MM.1S (cell line): ENCODE measurements at places on chromosomes 1 and 21.

GRCh38 chr1:209777587-209777986 is 6.8 kb downstream of the C1orf74 start:
- no peak for DNase-seq

- DNase-seq, result no peak
Observed at GRCh38 chr1:5611851-5612250, 380.4 kb downstream of the NPHP4 start.

DNA sequence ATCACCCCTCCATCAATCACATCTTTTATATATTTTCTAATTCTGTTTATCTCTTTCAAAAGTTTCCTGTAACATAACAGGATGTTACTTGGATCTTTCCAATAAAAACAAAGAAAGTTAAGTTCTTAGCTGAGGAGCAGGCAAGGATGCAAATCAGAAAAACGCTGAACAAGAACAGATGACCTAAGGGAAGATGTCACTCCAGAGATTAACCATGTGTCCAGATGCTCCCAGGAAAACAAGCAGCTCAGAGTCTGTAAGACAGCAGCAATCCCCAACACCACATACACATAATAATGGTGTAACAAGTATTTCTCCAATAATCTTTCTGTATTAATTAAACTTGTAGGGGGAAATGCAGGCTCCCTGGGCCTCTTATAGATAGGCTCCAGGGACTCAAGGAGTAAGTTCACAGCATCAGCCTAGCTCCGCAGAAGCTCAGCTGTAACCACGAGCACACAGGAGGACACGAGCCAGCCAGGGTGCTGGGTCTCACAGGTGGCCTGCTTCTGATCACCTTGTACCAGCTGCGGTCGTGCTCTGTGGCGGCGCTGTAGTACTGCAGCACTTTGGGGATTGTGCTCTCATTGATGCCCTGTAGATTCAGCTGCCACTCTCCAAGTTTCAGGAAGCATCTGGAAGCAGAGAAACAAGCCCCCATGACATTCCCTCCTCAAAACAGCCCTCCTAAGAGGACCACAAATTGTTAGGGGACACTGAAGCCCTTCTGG is 33.1 kb upstream of the EXOSC10 start:
- no peak for DNase-seq

GRCh38 chr1:57089855-57090254 is 124.0 kb upstream of the C8B start:
- no peak for DNase-seq

DNA sequence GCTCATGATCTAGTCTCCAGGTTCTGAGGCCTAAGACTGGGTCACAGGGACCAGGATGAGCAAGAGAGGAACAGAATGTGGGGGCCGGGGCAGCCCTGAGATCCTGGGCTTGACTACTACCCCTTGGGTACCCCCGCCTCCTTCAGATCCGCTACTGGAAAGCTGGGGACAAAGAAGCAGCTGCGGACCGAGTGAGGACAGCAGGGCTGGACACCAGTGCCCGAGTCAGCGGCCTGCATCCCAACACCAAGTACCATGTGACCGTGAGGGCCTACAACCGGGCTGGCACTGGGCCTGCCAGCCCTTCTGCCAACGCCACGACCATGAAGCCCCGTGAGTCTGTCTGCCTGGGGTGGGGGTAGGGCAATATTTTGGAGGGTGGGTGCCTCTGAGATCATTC is 12.5 kb downstream of the TMEM81 start:
- DNase-seq, result no peak

GRCh38 chr1:52709016-52709415 is 10.9 kb upstream of the COA7 start:
- DNase-seq, result no peak

- DNase-seq, result no peak
Observed at GRCh38 chr1:40183055-40183710, 22.0 kb downstream of the RLF start.

DNA sequence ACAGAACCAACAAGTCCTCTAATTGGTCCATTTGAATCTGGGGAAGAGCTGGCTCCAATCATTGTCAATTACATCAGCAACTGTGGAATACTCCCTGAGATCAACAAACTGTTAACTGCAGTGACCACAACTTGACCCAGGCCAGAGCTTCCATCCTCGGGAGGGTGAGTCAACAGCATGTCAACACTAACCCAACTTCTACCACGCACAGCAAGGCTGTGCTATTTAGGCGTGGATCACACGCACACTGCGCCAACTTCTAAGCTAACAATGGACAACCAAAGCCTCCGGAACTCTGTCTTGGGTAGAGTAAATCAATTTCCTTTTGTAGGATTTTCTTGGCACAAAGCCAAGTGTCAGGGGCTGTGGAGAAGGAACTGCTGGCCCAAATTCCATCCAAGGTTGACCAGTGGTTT is 30.4 kb downstream of the APP start:
- DNase-seq, result no peak

DNA sequence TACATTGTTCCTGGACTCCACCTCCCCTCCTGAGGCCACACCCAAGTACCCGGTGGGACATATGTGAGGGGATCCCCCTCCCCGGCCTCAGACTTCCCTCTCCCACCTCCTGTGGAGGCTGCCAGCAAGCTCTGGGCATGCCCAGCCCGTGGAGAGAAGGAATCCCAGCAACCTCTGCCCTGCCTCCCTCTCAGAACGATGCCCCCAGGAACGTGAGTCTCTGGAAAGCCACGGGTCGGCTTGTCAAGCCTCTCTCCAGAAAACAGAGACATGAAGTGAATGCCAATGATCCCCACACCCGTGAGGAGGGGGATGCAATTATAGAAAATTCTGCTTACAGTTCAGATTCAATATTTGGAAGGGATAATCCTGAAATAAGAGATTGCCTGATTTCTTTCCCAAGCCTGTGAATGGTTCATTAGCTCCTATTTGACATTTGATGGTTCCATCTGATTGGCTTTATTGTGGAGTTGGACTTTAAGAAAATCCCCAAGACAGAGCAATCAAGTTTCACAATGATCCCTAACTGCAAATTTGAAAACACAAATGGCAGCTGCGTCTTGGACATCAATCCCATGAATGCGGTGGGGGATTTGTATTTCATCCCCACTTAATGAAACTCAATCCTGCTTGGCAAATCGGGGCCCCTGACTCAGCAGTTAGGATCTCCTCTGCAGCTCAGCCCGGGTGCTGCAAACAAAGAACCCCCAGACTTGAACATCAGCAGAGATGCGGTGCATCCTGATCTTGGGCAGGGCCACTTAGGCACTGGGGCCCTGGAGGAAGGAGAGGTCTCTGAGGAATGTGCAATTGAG is 9.1 kb upstream of the GUCA2B start:
- no peak for DNase-seq

GRCh38 chr1:1775327-1776226 is 2.7 kb downstream of the NADK start:
- DNase-seq, result peak; percentile 21

GRCh38 chr1:173364827-173365226 is 112.3 kb upstream of the PRDX6 start:
- no peak for DNase-seq

DNA sequence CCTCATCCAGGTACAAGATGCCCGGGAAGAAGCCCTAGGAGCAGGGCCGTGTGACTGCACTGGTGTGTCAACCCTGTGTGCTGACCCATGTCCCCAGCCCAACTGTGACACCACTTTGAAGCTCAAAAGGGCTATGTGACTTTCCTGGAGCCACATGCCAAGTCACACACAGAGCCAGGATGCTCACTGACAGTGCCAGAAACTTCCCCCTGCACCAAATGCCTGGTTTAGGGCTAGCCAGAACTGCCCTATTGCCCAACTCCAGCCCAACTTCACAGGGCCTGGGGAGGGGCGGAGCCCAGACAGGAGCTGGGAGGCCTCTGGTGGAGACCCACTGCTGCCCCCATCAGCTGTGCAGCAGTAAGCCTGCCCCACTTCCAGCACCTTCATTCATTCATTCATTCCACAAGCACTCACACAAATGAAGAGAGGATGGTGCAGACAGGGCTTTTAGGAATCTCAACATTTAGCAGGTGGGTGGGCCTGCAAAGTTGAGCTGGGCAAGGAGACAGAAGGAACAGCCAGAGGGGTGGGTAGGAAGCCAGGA is 36.7 kb downstream of the KCNQ4 start:
- no peak for DNase-seq

- DNase-seq, result peak; percentile 42
Observed at GRCh38 chr1:6601923-6602668, 573 bp downstream of the KLHL21 start.

DNA sequence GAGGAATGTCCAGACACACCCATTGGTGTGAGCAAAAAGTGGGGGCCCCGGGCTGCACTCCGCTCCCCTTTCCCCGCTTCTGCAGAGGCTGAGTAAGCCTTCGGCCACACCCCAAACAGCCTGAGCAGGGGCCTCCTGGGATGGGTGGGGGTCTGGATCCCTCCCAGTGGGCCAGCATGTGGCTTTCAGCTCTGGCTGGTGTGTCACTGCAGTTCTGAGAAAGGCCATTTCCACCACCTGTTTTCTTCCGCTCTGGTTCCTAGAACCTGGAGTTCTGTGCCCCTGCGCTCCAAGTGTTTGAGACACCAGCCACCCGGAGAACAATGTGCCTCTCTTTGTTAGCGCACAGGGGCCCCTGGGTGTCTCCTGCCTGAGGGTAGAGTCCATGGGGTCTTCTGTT is 30.9 kb downstream of the SLC37A1 start:
- no peak for DNase-seq

DNA sequence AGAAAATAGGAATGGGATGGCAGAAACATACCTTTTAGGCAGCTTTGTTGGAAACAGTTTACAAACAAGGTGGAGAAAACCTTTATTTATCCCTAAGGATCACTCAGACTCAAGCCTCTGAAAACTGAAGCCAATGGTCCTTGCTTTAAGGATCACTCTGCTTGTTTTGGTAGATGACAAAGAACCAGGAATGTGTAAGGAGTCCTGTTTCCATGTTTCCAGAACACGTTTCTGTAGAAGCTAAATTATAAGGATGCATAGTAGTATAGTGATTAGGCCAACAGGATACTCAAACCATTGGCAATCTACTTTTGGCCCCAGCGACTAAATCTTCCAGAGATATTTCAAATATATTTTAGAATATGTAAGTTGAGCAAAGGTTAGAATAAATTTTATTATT is 149.1 kb upstream of the HP1BP3 start:
- no peak for DNase-seq

- DNase-seq, result no peak
Observed at GRCh38 chr1:169109561-169110134, 3.2 kb downstream of the ATP1B1 start.
